D341Med (cell line): ENCODE measurements at places on chromosomes 2 and 18.

- DNase-seq, result no peak
Measured at GRCh38 chr2:188813315-188813714, 160.9 kb upstream of the COL3A1 start.

DNA sequence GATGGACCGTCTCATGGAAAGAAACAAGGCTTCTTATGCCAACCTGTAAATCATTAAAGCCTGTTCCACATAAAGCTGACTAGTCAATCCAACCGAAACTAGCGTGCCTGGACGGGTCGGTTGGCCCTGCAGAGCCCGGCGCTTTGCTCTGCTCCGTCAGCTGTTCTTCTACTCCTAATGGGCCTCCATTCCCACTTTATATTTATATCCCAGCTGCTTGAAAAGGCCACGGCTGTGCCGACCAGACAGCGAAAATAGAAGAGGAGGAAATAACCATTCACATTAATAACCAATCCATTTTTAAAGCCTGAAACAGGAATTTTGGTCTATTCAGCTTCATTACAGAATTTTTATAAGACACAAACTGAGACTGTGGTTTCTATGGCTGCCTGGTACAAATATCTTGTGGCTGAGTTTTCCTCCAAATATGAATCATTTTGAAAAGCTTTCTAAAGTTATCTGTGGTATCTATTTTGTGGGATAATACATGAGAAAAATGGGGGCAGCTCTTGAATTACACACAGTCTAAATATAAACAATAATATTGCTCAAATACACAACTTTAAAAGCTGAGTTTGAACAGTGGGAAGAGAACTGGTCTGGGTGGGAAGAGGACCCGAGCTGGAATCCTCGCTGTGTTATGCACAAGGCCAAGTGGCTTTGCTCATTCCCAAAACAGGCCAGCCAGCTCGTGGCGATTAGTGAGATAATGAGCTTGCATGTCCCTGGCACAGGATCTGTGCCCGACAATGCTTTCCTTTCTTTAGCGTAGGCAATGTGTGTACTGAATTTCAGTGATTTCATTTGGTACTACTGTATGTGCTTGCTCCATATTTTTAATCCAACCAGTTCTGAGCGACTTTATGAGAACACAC is 10.5 kb upstream of the FAM124B start:
- no peak for DNase-seq

DNA sequence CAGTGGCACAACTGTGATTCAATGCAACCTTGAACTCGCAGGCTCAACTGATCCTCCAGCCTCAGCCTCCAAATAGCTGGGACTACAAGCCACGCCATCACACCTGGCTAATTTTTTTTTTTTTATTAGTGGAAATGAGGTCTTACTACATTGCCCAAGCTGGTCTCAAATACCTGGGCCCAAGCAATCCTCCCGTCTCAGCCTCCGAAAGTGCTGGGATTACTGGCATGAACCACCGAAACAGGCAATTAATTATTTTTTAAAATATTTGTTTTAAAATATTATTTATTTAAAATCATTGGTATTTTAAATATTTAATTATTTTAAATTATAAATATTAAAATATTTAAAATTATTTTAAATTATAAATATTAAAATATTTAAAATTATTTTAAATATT is 24.5 kb downstream of the SRBD1 start:
- no peak for DNase-seq

GRCh38 chr2:180717588-180717987 is 262.8 kb upstream of the UBE2E3 start:
- no peak for DNase-seq

DNA sequence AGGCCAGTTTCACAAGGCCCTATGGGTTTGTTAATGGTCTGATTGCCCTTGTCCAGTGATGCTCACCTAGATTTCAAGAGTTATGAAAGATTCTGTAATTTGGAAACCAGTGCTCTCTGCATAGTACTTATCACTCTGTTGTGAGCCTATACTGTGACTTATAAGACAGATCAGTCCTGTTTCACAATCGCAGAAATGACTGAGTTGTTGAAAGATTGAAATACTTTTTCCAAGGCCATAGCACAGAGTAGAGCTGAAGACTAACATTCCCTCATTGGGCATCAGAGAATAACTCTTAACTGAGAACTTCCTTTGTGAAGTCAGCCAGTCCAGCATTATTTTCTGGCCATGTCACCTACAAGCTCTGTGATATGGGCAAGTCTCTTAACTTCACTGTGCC is 44.0 kb downstream of the CCDC85A start:
- DNase-seq, result no peak

DNA sequence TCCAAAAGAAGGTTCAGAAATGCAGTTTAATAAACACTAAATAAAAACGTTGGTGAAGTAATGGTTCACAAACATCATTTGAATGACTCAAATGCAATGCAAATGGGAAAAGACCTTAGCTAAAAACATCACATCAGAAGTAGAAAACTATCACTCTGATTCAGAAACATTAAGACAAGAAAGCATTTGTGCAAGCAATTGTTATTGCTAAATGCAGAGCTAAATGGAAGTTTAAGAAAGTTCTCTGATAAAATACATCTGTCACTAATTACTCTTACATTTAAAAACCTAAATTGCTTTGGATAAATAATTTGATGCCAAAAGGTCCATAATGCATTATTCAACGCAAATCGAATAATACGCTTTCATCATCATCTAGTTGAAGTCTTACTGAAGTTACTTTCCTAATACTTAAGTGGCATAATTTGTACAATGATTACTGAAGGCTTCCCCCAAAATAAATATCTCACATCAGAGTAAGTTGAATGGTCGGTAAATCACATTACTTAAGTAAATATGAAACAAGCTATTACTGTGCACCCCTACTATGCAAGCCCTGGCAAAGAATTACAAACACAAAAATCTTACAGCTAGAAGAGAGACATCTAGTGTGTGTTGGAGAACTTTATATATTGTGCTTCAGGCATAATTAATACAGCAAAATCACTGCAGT is 105.7 kb upstream of the KCTD1 start:
- DNase-seq, result no peak
